ENCODE measurements at places on chromosomes 7 and 10. TPM values are rescaled to one million over a fixed set of nuclear protein-coding genes. Genes with fewer than 3 reads are reported as not detected.

GRCh38 chr7:84190016-84190705 lies 4.4 kb downstream of the SEMA3A start:
- DNase-seq = no peak

GRCh38 chr10:59995862-59996261 lies 89.5 kb upstream of the CCDC6 start:
- DNase-seq = no peak

DNA sequence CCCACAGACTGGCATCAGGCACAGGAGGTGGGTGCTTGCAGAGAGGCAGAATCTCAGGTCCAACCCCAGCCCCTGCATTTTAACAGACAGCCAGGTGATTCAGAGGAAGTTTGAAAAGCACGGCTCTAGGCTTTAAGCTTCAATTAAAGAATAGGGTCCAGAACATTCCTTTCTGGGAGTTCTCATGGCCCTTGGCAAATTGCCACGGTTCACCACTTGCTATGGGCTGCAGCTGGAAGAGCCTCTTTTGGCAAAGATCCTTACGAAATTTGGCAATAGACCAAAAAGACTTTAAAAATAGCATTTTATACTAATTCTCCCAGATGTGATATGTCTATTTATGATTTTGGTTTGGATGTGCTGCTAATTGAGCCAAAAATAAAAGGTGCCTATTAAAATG lies 148.1 kb downstream of the ITGA8 start:
- no peak for DNase-seq

DNA sequence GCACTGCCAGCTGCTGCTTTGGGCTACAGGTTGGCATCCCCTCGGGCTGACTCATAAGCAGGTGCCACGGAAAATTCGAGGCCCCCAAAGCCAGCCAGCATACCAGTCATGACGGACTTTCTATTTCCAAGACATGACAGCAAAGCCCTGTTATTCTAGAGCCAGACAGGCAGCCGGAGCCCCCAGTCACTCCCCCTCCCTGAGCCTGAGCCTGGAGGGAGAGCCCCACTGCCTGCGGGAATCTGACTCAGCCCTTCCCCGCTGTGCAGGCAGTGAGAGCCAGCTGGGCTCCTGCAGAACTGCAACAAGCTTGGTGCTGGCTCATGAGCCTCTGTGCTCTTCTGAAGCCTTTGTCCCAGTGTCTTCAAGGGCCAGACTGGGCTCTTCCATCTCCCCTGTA lies 15.8 kb downstream of the BTBD16 start:
- DNase-seq = peak; percentile 73

DNA sequence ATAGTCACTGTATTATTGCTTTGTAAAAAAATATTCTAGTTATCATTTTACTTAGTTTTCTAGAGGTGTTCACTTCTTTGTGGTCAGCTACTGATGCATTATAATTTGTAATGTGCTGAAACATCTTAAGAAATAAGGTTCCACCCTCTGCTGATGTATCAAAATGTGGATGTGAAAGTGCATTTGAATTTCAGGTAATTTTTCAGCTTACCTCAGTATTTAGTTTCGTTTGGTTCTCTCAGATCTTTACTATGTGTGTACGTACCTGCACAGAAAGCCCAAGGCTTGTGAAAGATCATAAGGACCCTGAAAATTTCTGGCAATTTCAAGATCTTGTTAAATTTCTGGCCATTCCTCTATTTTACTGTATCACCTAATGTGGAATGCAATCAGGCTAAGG lies 542.3 kb upstream of the TPK1 start:
- no peak for DNase-seq

DNA sequence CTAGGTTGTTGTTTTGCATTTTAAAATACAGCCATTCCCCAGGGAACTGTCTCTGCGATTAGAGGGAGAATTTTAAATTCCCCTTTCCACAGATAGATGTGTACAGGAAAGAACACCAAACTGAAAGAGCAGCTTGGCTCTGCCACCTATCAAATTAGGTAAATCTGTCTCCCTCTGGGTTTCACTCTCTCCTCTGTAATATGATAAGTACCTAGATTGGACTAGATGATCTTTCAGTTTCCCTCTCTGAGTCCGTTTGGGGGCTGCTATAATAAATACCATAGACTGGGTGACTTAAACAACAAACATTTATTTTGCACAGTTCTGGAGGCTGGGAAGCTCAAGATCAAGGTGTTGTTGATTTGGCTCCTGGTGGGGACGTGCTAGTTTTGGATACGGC lies 186.0 kb downstream of the KIF20B start:
- no peak for DNase-seq

DNA sequence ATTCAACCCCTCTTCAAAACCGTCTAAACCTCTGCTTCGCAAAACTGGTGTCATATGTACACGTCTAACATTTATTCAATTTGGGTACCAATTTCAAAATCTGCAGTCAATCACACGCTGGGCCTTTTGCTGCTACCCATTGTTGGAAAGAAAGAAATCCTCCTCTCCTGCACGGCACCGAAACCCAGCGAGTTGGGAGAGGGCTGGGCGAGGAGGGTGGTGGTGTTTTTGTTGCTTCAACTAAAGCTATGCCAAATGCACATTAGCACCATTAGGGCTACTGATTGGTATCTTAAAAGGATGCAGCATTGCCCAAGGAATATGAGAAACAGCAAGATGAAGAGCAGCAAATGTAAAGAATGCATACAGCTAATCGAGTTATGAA lies 7.8 kb downstream of the EBF3 start:
- no peak for DNase-seq

- no peak for DNase-seq
These were observed 49.6 kb downstream of the PDE1C start for GRCh38 chr7:32020551-32021159.

DNA sequence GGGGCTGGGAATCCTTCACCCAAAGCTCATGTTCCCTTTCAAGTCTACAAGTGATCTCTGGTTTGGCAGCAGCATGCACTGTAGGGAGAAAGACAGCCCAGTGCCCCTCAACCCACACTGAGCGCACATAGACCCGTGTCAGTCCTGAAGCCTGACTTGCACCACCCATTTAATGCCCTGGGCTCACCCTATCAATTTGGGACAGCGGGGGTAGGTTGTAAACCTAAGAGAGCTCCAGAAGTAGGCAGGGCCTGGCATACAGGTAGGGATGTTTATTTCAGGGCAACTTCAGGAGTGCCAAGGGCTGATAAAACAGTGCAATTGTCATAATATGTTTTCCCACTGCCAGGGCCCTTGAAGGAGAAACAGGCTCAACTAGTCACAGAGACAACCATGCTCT lies 3.5 kb upstream of the ATP6V0E2 start:
- no peak for DNase-seq

The SFRP4 gene
- 1.1 TPM for total RNA-seq

The ERV3-1 gene
- 26.7 TPM for total RNA-seq

All from occipital lobe (tissue), 3 donors.